Suppressor macrophage (primary cell): ENCODE measurements at places on chromosomes 5 and 9.

- DNase-seq: no peak
Measured at GRCh38 chr5:122691931-122692330, 82.9 kb upstream of the SNX2 start.

DNA sequence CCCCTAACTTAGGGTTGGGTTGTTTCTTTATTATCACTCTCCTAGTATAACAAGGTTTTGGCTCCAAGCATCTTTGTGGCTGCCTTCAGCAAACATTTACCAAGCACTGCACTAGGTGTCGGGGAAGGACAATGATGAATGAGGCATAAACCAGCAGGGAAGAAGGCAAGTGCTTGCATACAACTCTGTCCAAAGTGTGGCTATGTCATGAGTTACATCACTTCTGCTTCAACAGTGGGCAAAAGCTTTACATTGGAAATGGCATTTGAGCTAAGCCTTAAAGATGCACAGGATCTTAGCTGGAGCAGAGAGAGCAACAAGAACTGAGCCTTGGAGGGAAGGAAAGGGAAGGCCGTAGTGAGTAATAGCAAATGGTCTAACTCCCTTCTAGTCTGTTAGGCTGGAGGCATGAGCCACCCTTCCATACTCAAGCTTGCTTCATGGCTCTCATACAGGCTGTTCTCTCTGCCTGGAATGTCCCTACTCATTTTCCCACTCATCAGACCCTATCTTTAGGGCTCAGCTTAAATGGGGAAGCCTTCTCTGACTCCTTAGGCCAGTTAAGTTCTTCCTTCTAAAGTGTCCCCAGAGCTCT, 121.8 kb downstream of the SEMA6A start:
- DNase-seq: no peak

GRCh38 chr9:32545884-32546283, 6.2 kb upstream of the SMIM27 start:
- no peak for DNase-seq

DNA sequence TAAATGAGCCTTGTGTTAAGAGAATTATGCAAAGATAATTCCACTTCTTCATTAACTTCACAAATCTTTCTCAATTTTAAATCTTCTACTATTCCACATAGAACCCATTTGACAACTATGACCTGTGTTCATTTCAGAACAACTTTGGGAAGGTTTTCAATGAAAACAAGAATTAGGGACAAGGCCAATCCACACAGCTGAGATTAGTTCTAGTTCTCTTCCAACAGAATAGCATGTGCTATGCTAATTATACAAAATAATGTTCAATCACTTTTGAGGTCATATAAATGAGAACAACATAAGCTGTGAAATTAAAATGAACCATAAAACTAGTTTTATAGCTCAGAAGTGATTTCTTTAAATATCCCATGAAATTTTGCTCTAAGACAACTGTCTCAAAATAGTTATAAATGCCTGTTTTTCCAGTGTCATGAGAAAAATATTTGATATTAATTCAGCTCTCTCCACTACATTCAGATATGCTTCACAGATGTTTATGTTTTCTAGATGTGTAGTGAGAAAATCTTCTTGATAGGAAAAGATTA, 7.2 kb upstream of the LHFPL2 start:
- no peak for DNase-seq

- DNase-seq: no peak
Measured at GRCh38 chr9:128243215-128244018, 32.4 kb downstream of the GOLGA2 start.

GRCh38 chr5:154355129-154355611, 90.6 kb upstream of the SAP30L start:
- DNase-seq: no peak

DNA sequence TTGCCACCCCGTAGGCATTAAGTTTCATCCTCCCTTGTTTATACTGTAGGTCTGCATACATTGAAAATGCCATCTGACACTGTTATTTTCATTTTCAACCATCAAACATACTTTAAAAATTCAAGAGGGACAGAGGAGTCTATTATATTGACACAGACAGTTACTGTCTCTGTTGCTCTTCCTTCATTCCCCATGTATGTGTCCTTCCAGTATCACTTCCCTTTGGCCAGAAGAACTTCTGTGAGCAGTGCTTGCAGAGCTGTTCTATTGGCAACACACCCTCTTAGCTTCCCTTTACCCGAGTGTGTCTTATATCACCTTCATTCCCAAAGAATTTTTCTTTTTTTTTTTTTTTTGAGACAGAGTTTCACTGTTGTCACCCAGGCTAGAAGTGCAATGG, 42.8 kb downstream of the RASGEF1C start:
- DNase-seq: peak; percentile 51

DNA sequence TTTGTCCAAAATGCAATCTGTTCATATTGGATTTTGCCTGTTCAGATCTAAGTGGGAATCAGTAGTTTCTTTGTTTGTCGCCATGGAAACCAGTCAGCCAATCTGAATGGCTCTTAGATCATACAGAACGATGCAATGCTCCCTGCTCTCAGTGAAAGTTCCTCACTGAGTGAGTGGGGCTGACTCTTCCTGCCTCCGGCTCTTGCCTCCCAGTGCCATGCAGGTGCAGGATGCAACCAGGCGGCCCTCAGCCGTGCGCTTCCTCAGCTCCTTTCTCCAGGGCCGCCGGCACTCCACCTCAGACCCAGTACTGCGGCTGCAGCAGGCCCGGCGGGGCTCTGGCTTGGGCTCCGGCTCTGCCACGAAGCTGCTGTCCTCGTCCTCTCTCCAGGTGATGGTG, at the start of gene PTPDC1:
TSS of gene PTPDC1 (plus strand) at position 151 of the 400 bp plus-strand sequence. CDS start at position 218, 67 bp downstream.
- DNase-seq: peak; percentile 52

- DNase-seq: no peak
Measured at GRCh38 chr5:55108661-55109060, 6.2 kb downstream of the GZMA start.

DNA sequence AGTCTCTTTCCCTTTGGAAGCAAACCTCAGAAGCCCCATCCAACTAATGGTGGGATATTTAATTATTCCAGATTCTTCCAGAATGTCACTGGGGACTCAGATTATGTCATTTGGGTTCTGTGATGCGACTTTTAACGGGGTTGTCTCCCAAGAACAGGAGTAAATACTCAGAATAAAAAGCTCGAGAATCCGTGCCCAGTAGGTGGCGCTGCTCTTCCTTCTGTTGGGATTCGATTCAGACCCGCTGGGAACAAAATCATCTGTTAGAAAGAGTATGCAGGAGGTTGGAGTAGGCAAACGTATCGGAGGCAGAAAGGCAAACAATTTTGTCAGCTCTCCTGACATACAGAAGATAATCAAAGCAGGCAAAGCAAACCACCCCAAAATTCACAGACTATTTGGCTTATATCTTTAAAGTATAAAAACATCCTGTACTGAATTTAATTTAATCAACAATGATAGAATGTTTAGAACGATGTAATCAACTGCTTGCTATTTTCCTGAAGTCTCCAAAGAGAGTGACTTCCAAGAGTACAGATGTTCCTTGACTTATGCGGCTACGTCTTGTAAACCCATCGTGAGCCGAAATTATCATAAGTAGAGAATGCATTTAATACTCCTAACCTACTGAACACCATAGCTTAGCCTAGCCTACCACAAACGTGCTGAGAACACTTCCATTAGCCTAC, 169.8 kb upstream of the RAI14 start:
- peak; percentile 94 for DNase-seq

GRCh38 chr5:37412515-37412914, 33.4 kb downstream of the WDR70 start:
- DNase-seq: no peak

- no peak for DNase-seq
Measured at GRCh38 chr5:176660530-176660859, 13.2 kb downstream of the TSPAN17 start.

DNA sequence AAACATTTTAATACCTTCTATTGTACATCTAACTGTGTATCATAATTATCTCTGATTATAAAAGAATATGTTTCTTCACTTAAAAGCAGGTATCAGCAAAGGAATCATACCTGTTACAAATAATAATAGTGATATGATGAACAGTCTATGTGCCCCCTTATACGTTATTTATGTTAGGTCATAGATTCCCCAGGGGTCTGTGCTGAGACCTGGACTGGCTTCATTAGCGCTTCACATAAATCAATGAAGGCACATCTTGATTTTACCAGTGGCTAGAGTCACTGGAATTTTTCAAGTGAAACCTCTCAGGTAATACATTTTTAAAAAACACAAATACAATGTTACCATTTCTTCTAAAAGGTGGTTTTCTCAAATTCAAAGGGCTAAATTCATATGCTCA, 275.2 kb downstream of the BNC2 start:
- DNase-seq: no peak

DNA sequence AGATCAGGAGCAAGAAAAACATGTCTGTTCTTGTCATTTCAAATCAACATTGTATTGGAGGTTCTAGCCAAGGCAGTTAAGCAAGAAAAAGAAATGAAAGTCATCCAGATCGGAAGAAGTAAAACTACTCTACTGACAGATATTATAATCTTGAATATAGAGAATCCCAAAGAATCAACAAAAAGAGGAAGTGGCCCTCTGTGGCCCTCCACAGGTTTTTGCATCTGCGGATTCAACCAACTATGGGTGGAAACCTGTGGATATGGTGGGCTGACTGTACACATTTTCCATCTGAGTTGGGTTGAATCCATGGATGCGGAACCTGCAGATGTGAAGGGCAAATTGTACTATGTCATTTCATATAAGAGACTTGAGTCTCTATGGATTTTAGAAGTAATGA, 35.1 kb downstream of the GAS1 start:
- no peak for DNase-seq

DNA sequence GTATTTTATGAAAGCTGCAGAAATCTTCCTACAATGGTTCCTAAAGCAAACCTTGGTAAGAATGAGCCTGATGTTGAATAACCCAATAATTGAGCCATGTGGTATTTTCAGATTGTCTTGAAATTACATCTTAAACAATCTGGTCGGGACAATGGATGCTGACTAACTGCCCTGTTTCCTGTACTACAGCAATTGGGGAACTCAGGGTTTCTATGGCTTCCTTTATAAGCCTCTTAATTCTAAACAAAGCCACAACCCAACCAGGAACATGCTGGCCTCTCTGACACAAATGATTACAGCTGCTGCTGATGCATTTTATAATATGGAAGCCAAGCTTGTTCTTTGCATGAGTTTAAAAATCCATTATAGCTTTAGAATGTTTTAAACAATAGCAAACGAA, 30.2 kb downstream of the PTPN3 start:
- peak; percentile 57 for DNase-seq

GRCh38 chr9:79256691-79257213, 315.0 kb upstream of the TLE4 start:
- DNase-seq: no peak

DNA sequence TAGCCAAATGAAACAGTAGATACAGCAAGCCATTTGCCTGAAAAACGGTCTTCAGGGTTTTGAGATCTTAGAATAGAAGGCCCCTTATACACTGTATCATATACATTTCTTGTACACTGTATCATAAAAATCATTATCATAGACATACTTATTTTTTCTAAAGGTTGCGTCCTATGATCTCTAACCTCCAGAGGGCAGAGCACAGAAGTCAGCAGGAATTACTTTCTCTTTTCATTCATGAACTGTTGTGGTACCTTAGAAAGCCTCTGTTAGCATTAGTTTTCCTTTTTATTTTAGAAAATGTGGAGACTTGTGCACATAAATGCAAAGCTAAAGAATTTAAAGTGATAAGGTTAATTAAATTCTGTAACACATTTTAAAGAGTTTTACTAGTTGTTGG, 115.4 kb downstream of the OXCT1 start:
- no peak for DNase-seq

- DNase-seq: no peak
Measured at GRCh38 chr5:173583346-173583745, 33.1 kb downstream of the BOD1 start.

DNA sequence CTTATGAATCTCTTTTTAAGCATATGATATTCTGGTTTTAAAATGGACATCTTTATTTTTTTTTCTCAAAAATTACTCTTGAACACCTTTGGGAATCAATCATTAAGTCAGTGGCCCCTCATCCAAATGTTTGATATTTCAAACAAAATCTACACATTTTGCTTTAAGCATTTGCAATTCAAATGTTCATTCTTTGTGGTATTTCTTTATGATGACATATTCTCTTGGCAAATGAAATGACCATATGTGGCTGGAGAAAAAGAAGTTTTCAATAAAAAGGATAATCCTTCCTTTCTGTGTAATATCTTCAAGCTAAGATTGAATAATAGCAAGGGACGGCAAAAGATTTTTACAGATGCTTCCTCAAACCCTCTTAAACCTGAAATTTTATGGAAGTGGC, 420.8 kb downstream of the MTRR start:
- DNase-seq: no peak

- no peak for DNase-seq
Measured at GRCh38 chr5:166624573-166624972, 1666.9 kb upstream of the WWC1 start.

DNA sequence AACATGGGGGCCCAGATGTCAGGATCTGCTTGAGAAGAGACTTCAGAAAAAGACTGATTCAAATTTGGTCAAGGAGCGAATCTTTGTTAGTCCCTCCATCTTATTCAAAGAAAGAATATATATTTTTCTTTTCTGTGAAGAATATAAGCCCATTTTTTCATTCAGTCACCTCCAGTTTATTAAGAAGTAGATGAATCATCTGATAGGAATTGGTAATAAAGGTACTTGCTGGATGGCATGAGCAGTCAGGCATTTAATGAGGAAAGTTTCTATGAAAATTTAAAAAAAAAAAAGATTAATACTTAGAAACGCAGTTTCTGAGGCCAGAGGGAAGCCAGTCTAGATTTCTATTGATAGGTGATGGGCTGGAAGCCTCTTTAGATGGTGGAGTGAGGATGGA, 373.1 kb upstream of the SMC2 start:
- DNase-seq: no peak

GRCh38 chr5:62268234-62268633, 37.8 kb upstream of the KIF2A start:
- no peak for DNase-seq

DNA sequence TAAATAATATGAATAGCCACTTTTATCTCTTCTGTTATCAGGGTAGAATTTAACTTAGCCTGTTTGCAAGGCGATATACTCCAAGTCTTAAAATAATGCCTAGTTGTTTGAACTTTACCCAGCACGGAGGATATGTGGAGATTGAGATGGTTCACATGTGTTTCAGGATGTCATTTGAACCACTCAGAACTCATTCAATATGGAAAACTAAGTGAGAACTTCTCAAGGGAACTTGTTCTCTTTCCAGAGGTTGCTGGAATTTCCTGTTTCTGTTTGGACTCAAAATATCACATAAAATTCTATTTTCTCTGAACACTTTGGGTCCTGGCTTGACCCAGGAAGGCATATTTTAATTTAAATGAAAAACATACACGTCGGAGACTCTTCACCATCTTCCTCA, 139.1 kb upstream of the MYO10 start:
- DNase-seq: no peak

DNA sequence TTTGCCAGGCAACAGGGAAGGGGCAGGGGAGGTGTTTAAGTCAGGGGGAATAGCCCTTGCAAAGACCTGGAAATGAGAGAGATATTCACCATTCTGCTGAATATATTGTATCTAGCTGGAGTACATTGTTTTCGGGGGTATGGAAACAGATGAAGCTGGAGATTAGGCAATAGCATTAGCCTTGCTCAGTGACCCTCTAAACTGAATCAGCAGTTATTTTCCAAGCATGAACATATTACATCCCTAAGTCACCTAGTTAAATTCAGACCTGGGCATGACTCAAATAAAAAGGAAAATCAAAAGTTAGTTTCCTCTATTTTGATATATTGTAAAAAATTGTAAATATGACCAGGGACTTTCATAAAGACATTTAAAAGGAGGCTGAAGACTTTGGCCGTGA, 544.6 kb upstream of the TRPC7 start:
- no peak for DNase-seq

- DNase-seq: no peak
Measured at GRCh38 chr9:120916588-120916987, 10.0 kb downstream of the TRAF1 start.

GRCh38 chr9:19033015-19033414, at the start of gene SAXO1:
Gene SAXO1 (minus strand): TSS chr9:19033209. CDS start chr9:19032908, 301 bp downstream.
- no peak for DNase-seq
